ENCODE measurements at places on chromosomes 11 and 22.
A peak's percentile ranks its signal among the peaks of the same experiment; 100 is the strongest.

- DNase-seq, result no peak
Observed at GRCh38 chr22:37219533-37219932, 7.3 kb upstream of the SSTR3 start.

DNA sequence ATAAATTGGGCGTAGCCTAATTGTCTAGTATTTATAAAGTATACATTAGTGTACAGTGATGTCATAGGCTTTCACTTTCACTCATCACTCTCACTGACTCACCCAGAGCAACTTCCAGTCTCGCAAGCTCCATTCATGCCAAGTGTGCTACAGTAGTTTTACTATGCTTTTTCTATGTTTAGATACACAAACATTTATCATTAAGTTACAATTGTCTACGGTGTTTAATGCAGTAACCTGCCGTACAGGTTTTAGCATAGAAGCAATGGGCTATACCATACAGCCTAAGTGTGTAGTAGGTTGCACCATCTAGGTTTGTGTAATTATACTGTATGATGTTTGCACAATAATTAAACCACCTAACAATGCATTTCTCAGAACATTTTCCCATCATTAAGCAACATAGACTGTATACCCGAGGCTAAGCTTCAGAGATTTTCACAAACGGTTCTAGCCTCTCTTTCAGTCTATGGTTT lies 17.5 kb downstream of the OR9G1 start:
- DNase-seq, result no peak

GRCh38 chr11:24636291-24636629 lies 139.4 kb downstream of the LUZP2 start:
- no peak for DNase-seq

GRCh38 chr11:45880772-45881570 lies 4.5 kb upstream of the MAPK8IP1 start:
- no peak for DNase-seq

GRCh38 chr11:46669711-46670139 lies 30.7 kb downstream of the ARHGAP1 start:
- DNase-seq, result no peak

DNA sequence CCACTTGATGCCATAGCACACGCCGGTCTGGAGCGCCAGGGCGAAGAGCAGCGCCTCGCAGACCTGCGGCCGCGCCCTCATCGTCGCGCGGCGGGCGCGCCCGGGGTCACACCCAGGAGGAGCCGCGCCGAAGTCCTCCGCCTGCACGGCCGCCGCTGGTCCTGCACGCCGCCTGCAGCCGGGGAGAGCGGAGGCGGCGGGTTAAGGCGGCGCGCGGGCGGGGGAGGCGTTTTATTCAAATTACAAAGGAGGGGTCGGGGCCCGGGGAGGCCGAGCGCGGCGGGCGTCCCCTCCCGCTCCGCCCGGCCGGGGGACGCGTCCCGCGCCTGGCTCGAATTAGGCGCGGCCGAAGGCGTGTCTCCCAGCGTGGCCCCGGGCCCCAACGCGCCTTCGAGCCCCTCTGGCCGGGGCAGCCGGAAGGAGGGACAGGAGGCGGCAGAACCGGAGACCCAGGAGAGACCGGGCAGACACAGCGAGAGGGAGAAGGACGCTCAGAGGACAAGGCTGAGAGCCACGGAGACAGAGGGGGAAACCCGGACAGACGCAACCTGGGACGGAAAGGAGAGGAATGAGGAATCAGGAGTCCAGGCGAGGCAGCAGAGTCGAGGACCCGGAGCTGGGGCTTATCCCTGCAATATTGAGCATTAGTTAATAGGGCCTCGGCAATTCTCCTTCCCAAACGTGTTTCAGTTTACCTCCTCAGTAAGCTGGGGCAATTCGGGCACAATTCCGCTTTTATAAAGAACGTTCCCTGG lies at the start of gene WNT11:
TSS of gene WNT11 (minus strand) at position 176 of the 755 bp plus-strand sequence. CDS start at position 81, 95 bp downstream.
- peak; percentile 36 for DNase-seq

GRCh38 chr11:130629039-130629438 lies 180.6 kb downstream of the ADAMTS15 start:
- no peak for DNase-seq

DNA sequence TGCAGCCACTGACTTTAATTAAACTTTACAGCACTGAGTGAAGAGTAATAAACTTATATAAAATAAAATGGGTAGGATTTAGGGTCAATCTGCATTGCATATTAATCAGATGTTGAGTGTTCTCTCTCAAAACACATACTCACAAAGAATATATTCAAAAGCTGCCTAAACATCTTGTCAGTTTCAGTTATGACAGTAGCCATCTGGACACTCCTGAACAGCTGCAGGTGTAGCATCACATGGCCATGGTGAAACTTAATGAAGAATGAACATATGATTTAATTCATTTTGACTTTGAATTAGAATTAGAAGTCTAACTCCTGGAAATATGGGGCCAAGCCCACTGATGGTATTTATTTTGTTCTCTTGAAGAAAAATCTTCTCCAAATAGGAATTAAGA lies 684.3 kb upstream of the RAG2 start:
- no peak for DNase-seq

DNA sequence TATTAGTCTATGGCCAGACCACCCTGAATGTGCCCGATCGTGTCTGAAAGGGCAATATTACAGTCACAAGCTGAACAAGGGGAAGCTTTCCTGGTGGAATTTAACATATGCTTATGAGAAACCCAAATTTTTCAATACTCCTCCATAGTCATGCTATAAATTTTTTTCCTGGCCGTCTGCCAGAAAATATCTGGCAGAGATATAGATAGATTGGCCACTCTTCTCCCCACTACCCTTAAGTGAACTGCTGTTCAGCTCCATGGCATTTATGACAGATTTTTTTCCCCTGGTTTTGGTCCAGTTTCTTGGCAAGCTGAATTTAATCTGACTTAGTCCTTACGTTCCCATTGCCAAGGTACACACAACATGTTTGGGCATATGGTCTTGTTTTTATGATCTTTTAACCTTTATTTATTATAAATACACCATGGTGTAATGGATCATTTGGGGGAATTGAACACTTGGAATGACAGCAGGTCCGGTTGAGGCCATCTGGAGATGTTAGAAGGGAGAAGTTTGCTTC lies 328.5 kb downstream of the CNTN5 start:
- no peak for DNase-seq

- DNase-seq, result no peak
Observed at GRCh38 chr11:109426442-109427240, 4.7 kb downstream of the C11orf87 start.

GRCh38 chr11:507727-508515 lies 879 bp upstream of the RNH1 start:
- no peak for DNase-seq

- DNase-seq, result no peak
Observed at GRCh38 chr11:74316772-74317505, 5.5 kb upstream of the P4HA3 start.

- DNase-seq, result no peak
Observed at GRCh38 chr11:104490182-104490581, 326.2 kb upstream of the PDGFD start.

DNA sequence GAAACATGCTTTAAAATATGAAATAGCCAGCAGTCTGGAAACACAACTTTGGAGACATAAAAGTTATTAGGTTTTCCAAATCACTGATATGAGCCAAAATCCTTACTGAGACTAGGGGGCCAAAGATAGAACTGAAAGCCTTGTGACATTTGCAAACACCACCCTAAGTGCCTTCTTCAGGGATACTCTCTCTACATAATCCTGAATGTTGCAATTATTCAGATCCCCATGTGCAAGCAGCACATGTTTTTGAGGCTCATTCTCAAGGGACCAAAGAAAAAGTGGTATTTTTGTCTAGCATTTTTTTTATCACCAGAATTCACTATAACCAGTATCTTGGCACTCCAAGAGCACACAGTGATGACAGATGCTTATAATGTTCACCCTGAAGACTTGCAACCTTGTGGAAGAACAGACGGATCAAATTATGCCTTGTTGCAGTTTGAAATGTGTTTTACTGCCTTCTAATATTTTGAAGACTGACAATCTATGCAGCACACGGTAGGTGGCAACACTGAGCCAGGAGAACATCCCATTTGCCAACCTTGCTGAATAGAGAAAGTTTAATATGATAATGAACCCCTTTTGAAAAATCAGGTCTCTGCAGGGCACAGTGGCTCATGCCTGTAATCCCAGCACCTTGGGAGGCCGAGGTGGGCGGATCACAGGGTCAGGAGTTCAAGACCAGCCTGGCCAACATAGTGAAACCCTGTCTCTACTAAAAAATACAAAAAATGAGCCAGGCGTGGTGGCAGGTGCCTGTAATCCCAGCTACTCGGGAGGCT lies 78.5 kb downstream of the PLEKHA7 start:
- DNase-seq, result no peak

DNA sequence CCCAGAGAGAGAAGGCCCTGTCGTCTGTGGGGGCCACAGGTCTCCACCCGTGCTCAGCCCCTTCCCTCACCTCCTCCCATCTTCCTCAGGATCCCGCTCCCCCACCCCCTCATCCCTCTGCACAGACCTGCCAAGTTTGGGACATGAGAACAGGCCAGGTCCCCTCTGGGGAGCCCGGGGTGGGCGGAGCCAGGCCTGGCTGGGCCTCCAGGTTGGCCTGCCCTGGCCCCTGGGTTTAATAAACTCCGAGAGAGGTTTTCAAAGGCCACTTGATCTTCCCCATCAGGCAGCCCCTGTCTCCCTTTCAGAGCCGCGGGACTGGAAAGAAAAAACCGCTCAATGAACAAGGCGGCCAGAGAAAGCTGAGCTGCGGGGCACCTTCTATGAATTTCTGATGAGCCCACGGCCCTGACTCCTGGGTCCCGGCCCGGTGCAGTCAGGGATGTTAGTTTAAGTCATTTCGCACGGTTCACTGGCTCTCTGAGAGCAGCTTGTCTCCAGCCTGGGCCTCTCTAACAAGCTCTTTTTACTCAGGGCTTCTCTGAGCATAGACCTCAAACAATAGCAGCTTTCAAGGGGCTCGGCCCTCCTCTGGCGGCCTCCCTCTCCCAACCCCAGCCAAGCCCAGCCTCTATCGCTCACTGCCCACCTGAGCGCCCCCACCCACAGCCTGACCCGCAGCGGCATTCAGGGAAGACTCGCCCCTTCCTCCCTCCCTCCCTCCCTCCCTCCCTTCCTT lies 64.8 kb downstream of the RPUSD4 start:
- no peak for DNase-seq

DNA sequence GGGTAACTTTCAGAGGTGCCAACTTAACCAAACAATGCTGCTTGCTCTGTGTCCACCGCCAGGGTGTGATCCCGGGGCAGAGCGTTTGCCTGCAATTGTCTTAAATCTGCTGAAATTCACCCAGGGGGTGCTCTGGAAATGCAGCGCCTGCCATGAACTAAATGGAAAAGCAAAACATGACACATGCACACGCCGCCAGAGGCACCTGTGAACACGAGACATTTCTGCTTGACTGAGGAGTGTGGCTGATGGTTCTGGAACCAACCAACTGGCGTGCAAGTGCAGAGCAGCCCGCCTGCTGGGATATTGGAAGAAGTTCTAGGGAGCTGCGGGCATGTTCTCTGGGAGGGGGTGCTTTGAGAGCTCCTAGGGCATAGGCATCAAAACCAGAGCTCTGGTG lies 30.4 kb downstream of the DSCAML1 start:
- DNase-seq, result no peak

DNA sequence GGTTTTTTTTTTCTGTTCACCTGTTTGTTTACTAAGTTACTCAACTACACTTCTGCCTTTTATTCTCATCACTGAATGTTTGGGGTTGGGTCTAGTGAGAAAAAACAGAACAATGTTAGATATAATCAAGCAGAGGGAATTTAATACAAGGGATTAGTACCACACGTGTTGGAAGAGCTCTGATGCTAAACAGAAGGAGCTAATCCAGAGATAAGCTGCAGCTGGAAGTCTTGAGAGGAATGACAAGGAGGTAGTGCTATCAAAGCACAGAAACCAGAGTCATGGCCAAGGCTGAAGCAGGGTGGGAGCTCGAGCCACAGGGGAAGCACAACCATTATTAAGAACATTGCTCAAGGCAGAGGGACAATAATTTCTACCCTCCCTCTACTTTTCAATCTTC lies 604.1 kb upstream of the ANO5 start:
- DNase-seq, result no peak

DNA sequence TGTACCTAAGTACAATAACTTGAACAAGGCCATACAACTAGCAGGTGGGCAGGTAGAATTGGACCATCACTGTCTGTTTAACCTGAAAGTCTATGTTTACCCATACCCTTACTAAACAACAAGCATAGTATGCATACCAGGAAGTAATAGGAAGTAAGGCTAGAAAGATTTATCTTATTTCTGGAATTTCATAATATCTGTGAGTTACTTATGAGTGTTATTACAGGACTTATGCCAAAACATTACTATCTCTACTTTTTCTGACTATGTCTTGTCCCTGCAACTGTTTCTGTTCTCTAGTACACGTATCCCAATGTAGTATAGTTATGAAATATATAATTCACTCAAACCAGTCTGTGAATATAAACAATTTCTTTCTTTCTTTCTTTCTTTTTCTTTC lies 1400.8 kb upstream of the TENM4 start:
- DNase-seq, result no peak

GRCh38 chr11:3227568-3228444 lies 4.4 kb downstream of the MRGPRE start:
- no peak for DNase-seq

GRCh38 chr22:39244496-39245129 lies at the start of gene PDGFB:
TSS of gene PDGFB (minus strand) at chr22:39244982. CDS start at chr22:39243963, 1,019 bp downstream.
- no peak for DNase-seq

DNA sequence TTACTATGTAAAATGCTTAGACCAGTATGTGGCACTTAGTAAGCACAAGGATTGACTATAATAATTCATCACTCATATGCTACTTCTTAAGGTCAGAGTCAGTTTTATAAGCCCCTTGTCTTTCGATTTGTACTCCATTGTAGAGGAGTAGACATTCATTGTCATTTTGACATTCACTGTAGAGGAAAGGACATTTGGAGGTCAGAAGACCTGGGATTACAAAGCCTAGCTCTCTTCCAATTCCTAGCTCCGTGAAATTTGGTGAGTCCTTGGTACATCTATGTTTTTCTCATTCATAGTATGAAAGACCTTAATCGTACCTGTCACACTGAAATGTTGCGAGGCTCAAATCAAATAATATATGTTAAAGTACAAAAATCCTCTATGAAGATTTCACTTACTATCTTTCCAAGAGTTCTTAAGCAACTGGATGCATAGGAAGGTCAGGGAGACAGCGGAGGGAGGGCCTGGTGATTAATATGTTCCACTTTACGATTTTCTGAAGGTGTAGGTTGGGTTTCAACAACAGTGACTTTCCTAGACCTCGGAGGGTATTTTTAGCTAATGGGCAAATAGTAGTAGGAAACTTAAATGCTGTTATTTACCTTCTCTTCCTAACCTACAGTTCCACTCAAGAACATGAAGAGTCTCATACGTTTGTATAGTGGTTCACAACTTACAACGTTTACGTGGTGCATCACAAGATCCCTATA lies 1.4 kb upstream of the EMSY start:
- no peak for DNase-seq

GRCh38 chr11:128148208-128148607 lies 439.1 kb downstream of the ETS1 start:
- DNase-seq, result no peak
